H1 (cell line): ENCODE measurements at places on chromosomes 4 and X.

DNA sequence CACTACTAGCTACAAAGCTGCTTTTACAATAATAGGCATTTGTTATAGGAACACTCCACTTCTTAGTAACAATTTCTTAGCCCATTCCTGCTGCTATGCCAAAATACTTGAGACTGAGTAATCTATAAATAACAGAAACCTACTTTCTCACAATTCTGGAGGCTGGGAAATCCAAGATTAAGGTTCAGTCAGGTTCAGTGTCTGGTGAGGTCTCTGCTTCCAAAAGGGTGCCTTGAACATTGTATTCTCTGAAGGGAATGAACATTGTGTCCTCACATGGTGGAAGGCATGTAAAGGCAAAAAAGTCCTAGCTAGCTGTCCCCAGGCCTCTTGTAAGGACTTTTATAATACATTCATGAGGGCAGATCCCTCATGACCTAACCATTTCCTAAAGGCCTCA, 7.0 kb downstream of the SLC9B1 start:
- DNase-seq = no peak

- DNase-seq = no peak
Measured at GRCh38 chr4:8163026-8163425, 4.4 kb upstream of the ABLIM2 start.

DNA sequence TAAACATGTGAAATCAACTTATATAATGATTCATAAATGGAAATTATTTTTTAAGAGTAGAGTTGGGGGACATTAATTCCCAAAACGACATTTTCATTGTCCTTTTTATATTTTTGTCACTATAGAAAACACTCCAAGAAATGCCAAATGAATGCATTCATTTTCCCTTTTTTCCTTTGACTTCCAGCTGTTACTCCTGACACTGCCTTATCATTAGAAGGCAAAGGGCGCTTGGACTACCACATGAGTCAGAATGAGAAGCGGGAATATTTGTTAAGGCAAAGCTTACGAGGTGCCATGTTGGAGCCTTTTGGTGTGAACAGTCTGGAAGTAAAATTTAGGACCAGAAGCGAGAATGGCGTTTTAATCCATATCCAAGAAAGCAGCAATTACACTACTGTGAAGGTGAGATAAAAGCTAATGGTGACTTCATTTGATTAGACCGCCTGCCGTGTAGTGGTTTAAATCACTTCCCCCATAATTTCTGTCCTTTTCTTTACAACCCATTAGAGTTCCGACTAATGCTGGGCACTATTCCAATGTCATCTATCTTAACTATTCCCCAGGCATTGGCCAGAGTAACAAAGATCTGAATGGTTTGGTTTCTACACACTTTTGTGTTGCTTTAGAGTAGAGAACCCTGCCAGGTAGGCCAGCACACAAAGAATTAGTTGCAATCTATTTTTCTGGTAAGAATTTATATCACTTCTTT, 166.7 kb downstream of the FAT4 start:
- no peak for DNase-seq

DNA sequence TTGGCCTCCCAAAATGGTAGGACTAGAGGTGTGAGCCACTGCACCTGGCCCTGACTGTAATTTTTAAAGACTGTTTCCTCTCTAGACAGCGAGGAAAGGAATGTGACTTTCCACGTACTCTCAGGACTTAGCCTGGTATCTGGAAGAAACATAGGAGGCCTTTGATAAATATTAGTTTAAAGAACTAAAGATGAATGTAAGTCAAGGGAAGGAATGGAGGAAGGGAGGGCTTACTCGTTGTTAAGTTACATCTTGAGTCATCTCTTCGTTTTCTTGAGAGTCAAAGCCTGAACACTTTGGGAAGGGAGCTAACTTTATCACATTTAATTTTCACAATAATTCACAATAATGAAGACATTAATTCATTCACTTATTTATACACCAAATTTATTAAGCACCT, 7.2 kb upstream of the LNX1 start:
- no peak for DNase-seq

GRCh38 chr4:3254302-3255131, 5.6 kb downstream of the MSANTD1 start:
- peak; percentile 40 for DNase-seq
